ENCODE measurements at places on chromosomes 7 and 10.

GRCh38 chr7:38795593-38795992 lies 113.4 kb downstream of the VPS41 start:
- no peak for ATAC-seq

DNA sequence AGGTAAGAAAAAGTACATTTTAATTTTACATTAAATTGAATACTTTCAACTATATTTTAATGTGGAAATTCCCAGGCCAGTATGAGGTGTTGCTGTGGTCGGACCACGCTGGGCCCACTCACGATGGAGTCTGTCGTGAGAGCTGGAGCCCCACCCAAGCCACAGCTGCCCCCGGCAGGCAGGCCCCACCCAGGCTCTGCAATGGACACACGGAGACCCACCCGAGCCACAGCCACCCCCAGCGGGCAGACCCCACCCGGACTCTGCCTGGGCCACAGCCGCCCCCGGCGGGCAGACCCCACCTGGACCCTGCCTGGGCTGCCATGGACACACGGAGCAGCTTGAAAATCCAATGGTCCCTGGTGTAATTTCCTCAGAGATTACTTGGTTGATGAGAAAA lies 141.3 kb downstream of the PTPRN2 start:
- no peak for ATAC-seq

DNA sequence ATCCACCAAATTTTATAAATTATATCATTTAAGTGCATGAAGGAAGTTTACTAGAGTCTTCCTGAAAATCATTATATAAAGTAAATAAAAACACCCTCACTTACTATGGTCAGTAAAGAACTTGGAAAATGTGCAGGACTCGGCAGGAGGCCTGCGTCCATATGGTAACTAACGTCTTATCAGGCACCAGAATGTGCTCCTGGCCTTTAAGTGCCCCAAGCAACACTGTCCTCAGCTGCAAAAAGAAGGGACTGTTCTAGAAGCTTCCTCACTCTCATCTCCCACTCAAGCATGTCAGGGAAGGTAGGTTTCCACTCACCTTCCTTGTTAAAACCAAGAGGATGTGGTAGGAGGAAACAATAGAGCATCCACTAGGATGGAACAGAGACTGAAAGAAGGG lies 11.3 kb downstream of the SFMBT2 start:
- no peak for ATAC-seq

DNA sequence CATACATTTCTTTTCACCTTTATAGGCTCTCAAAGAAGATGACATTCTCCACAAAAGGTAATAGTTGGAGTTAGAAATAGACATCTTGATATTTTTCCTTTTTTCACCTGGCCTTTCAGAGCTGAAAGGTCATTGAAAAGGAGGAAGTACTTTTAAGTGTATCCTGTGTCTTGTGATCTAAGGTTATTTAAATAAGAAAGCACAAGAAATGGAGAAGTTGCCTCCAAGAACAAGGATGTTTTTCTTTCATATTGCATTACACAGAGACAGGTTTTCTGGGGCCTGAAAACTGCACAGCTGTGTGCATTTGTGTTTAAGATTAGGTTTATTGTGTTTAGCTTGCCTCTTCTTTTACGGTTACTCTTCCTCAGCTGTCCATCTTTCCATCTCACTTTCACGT lies 103.4 kb upstream of the SEMA3D start:
- no peak for ATAC-seq

- ATAC-seq, result no peak
These were observed 147.6 kb upstream of the TMEM168 start for GRCh38 chr7:112937651-112938415.

GRCh38 chr7:113026941-113027340 lies 59.7 kb downstream of the GPR85 start:
- ATAC-seq, result peak; percentile 60

- peak; percentile 77 for ATAC-seq
These were observed at the start of gene KIAA1217 for GRCh38 chr10:24208661-24209431. KIAA1217 (plus strand) TSS chr10:24209138; CDS start chr10:24209194, 56 bp downstream.

DNA sequence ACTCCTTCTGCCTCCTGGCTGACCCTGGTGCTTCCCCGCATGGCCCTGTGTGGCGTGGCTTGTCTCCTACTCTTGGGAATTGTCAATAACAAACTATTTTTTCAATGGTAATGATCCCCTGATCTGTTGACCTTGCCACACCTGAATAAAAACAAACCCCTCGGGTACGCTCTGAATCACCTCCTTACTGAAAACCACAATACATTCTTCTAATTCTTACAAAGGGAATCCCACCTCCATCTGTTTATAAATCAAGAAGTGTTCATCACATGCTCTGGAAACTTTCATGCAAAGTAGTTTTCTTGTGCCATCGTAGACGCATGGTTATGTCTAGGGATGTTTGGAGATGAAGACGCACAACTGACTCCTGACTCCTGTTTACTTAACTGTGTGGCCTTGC lies 245.8 kb downstream of the FRMD4A start:
- ATAC-seq, result no peak

GRCh38 chr10:29849126-29849833 lies 210.1 kb downstream of the JCAD start:
- no peak for ATAC-seq

- ATAC-seq, result no peak
These were observed 685.2 kb downstream of the REEP3 start for GRCh38 chr10:64206409-64206808.

DNA sequence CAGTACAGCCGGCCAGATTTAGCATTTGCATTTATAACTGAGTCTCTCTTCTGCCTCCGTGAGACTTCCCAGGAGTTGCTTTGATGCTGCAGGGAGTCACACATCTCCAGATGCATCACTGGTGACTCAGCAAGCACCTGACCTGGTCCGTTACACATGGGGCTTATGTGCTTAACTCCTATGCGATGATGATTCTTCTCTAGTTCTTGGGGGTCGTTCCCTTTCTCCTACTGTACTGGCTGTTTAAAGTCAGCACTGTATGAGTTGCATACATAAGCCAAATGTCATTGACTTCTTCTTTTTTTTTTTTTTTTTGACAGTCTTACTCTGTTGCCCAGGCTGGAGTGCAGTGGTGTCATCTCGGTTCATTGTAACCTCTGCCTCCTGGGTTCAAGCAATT lies 13.0 kb upstream of the AKR1E2 start:
- peak; percentile 59 for ATAC-seq

DNA sequence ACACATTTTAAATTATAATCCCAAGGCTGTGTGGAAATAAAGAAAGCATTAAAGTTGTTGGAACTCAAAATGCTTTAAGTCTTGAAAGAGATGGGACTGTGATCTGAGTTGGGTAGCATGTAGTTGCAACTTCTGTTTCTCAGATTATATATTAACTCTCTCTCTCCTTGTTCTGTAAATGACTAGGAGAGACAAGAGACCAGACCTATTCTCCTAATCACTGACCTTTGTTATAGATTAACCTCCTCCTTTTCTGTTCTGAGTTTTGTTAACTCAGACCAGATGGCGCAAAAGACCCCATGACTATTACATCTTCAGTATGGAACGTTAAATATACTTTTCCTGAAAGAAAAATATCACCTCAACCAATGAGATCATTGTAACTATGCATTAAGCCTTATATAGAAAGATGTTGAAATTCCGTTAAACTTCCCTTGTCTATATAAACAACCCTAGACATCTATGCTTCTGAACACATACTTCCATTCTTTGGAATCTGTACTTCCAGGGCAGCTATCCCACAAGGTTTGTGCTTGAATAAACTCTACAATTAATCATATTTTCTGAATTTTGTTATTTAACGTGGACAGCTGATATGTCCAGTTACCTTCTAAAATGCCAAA lies 143.5 kb upstream of the TRIM24 start:
- no peak for ATAC-seq

DNA sequence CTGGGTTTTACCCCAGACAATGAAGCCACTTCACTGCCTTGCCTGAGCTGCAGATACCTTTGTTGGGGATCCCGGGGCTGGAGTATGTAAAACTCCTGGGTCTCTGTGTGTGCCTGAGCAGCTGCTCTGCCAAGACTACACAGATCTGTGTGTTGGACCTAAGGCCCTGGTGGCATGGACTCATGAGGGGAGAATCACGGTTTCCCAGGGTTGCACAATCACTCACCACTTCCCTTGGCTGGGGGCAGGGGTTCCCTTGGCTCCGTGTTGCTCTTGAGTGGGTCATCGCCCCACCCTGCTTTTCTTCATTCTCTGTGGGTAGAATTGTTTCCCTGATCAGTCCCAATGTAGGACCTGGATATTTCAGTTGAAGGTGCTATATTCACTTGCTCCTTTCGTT lies 13.9 kb upstream of the TBATA start:
- ATAC-seq, result no peak

DNA sequence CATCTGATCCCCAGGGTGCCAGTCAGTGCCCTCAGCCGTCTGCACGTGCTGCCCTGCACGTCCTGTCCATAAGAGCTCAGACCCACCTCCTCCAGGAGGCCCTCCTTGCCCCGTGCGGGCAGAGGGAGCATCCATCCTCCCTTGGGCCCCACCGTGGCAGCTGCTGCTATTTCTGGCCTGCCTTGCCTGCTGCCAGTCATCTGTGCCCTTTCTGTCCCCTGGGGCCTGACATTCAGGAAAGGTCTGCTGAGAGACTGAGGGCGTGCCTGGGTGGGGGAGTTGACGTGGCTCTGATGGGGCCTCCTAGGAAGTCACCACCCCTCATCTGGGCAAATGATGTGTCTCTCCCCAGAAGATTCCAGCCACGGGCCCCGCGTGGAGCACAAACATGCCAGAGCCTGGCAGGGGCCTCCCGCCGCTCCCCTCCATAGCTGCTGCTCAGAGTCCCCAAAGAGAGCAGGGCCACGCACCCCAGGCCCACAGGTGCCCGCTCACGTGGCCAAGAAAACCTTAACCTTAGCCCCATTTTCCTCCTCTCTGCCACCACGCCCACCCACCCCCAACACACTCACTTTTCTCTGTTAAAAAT lies 21.8 kb downstream of the DPYSL4 start:
- peak; percentile 27 for ATAC-seq

DNA sequence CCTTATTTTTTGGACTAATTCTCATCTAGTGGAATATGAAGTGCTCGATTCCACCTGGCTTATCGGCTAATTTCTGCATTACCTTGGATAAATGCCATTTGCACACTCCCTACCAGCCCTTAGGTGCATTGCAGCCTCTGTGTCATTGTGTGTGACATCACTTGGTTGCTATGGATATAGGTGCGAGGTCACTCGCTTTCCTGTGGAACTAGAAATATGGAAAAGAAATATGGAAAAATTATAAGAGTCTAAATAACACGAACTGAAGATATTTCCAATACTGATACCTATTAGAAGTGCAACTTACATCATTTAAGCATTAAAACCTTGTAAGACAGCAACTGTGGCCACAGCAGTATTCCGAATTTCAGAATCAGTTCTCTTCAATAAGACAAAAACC lies 2.0 kb downstream of the YWHAG start:
- ATAC-seq, result no peak

DNA sequence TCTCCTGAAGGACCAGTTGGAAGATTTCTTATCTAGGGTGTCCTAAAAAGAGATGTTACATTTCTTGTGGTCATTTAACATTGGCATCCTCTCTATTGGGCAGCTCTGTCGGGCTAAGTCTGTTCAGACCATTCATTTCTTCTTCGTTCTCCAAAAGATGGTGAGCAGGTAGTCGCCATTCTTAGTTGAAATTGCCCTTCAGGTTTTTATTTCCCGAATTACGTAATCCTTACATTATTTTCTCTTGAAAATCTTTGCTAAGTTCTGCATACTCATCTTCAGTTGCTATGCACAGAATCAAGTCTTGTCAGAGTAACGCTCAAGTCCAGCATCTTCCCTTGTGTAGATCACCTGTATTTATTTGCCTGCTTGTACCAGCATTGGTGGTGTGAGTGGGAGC lies 53.6 kb downstream of the DAGLB start:
- ATAC-seq, result no peak

DNA sequence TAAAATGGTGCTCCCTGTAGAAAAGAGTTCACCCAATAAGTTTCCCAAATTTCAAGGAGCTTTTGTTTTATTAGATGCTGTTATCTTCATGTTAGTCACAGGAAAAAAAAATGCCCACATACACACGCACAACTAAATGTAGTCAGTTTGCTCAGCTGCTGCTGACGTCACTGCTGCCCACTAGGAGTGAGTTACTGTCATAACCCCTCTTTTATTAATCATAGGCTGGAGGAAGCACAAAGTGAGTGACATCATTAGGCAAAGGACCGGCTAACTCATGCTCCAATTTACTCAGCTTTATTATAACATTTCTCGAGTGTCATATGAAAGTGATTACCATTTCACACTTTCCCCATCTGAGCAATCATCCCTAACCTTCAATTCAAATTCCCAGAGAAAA lies 6.7 kb upstream of the INHBA start:
- ATAC-seq, result peak; percentile 55

DNA sequence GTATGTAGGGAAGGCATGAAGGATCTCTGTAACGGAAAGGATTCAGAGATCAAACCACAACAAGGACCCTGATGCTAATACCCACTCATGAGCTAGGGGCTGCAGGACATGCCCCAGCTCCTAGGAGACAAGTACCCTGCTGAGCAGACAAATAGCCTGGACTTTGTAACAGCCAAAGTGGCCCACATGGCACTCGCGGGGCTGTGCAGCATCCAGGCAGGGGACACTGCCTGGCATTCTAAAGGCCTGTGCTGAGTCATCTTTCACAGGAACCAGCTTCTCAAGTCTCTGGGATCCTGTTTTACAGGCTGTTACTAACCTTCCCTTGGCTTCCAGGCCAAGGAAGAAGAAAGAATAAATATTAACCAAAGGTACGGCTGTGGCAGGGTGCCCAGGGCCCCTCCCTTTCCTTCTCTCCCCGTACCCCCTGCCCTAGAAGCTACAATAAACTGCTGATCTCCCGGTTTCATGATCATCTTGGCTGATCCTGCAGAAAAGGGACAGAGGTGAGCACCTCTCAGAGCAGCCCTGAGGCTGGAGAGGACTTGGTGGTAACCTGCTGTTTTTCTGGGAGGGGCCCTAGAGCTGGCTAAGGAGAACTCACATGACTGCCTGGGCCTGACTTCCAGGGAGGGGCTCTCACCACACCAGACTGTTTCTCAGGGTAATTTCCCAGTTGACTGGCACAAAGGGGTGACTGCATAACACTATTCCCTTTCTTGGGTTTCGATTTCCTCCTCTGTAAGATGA lies 4.2 kb upstream of the RPEL1 start:
- ATAC-seq, result peak; percentile 92

GRCh38 chr10:8665322-8665721 lies 610.8 kb downstream of the GATA3 start:
- no peak for ATAC-seq

DNA sequence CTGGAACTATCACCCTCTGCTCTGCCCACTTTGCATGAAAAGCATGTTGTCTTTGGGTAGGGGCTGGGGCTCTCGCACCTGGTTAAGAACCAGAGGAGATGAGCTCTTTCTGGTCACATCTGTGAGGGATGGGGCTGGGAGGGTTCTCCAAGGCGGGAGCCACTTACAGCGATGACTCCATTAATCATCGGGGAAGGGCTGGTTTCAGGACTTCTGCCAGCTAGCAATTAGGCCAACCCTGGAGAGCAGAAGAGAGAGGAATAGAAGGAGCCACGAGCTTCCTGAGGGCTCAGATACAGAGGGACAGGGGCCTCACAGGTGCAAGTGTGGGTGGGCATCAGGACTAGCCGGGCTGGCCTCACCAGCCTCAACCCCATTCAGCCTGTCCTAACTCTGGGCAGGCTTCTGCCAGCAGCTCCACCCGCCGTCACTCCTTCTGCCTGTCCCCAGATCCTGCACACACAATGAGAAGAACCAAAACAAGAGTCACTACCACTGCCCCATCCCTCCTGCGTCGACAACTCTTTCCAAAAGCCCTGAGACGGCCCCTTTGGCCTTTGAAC lies 8.4 kb downstream of the AQP1 start:
- no peak for ATAC-seq

- ATAC-seq, result no peak
These were observed 331.6 kb downstream of the BMPER start for GRCh38 chr7:34236839-34237492.

Measured in motor neuron (in vitro differentiated cells).